ENCODE measurements at places on chromosomes 5 and 9.

DNA sequence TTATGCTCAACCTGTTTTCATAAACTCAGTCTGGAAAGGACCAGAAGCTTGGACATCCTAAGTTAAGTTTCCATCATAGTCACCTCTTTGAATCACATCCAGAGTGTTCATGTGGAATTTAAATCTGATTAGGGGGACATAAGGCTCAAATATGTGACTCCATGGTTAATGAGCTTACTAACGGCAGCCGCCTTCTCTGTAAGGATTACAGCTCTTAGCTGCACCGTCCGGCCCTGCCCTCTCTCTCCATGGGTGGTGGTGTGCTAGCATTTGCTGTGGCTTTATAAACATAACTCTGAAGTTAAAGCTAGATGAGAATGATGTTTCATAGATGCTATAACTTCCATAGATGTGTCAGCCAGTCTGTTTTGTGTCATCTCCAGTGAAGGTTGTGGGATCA, 156.5 kb downstream of the TRIO start:
- no peak for DNase-seq

DNA sequence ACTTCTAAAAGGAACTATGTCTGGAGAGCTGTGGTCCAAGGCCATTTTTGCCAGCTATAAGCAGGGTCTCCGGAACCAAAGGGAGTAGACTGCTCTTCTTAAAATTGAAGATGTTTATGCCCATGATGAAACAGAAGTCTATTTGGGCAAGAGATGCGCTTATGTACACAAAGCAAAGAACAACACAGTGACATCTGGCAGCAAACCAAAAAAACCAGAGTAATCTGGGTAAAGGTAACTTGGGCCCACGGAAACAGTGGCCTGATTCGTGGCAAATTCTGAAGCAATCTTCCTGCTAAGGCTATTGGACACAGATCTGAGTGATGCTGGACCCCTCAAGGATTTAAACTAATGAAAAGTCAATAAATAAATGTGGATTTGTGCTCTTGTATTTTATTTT, 29.7 kb upstream of the GLDC start:
- no peak for DNase-seq

- no peak for DNase-seq
Measured at GRCh38 chr5:116566251-116566650, 8.4 kb downstream of the SEMA6A start.

- no peak for DNase-seq
Measured at GRCh38 chr9:112135706-112136105, 39.4 kb downstream of the SUSD1 start.

- DNase-seq, result no peak
Measured at GRCh38 chr9:37992924-37993349, 76.1 kb downstream of the SHB start.

DNA sequence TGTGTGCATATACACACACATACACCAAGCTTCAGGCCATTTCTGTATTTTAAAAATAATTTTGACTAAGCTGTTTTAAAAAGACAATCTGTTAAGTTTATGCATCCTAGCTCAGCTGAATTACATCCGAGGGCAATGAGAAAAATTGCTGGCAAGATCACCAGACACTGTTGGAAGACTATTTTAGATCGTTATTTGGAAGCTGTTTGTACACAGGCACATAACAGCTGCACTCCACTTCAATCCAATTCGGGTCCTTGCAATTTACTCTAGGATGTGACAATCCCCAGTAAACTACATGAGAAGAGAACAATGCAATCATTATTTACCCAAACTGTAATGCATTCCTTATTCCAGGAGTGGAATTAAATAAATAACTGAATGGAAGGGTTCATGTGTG, 79.3 kb upstream of the RASA1 start:
- no peak for DNase-seq

- no peak for DNase-seq
Measured at GRCh38 chr5:7209658-7210057, 186.3 kb upstream of the ADCY2 start.

- DNase-seq, result no peak
Measured at GRCh38 chr5:157561110-157561509, 14.5 kb downstream of the ADAM19 start.

- no peak for DNase-seq
Measured at GRCh38 chr5:19169426-19169825, 818.6 kb downstream of the CDH18 start.

GRCh38 chr9:72467766-72468738, 53.4 kb upstream of the TMC1 start:
- no peak for DNase-seq

DNA sequence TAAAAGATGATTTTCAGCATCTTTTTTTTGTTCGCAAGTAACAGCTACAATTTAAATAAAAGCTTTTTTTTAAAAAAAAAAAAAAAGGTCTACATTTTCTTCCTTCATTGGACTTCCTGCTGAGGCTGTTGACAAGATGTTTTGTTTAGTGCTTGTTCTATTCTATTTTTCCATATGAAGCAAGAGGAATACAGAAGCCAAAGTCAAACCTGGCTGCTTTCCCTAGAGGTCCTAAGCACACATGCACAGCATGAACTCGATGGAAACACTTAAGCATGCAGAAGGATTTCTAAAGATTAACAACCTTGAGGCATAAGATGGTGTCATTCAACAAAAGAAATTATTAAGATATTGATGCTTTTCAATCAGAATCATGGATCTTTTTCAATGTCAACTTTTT, 105.1 kb downstream of the ADCY2 start:
- DNase-seq, result no peak

- DNase-seq, result no peak
Measured at GRCh38 chr5:87120518-87121303, 147.0 kb upstream of the RASA1 start.

DNA sequence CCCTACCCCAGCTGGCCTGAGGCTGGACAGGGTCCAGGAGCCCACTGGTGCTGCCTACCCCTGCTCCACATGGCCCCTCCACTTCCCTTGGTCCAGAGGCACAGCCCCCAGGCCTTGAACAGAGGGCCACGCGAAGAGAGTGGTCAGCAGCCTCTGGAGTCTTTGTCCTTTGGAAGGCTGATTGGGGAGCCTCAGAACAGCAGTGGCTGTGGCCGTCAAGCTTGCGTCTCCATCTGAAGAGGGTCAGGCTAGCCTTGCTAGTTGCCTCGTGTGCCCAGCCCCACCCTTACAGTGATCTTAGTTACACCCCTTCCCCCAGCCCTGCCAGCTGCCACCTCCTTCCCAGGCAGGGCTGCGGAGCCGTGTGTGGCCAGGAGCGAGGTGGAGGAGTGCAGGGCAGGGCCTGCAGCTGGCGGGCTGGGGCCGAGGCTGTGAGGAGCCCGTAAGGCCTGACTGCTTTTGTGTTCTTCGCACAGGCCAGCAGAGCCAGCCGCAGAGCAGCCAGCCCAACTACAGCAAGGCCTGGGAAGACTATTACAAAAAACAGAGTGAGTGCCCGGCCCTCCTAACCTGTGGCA, 30.1 kb upstream of the PRDM12 start:
- no peak for DNase-seq

- DNase-seq, result no peak
Measured at GRCh38 chr5:134127376-134127861, 12.9 kb downstream of the TCF7 start.

GRCh38 chr5:35668794-35669193, 51.1 kb downstream of the SPEF2 start:
- DNase-seq, result no peak
